Foreskin melanocyte (primary cell): ENCODE measurements at places on chromosomes 4 and X.

DNA sequence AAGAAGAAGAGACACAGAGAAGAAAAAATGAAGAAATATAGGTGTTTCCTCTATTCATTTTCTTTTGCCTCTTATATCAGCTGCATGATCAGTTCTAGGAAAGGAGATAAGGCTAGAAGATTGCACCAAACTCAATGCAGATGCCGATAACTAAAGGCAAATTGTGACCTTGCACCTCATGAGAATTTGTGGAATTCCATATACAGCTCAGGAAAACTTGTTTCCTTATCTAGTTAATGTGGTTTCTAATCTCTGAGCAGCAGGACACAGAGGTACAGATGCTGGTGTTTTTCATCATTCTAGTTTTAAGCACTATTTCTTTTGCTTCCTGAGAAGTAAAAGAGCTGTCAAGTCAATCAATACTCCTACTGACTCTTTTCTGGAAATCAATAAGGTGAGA, 104.6 kb upstream of the NWD2 start:
- DNase-seq: no peak

DNA sequence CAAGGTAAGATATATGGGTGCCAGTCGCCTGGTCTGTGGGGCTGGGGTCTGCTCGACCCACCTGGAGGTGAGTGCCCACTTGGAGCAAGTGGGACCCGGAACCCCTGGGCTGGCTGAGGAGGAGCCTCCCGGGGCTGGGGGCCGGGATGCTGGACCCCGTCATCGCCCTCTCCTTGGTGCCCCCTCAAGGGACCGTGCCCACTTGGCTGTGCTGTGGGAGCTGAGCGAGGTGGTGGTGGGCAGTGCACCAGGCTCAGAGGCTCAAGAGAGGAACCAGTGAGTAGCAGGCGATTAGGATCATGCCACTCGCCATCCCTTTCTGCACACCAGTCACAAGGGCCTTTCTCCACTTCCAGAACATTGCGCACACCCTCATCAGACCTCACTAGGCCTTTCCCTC, 203.8 kb upstream of the PSAPL1 start:
- no peak for DNase-seq

GRCh38 chr4:76939184-76939583, 10.4 kb upstream of the SEPTIN11 start:
- no peak for DNase-seq

DNA sequence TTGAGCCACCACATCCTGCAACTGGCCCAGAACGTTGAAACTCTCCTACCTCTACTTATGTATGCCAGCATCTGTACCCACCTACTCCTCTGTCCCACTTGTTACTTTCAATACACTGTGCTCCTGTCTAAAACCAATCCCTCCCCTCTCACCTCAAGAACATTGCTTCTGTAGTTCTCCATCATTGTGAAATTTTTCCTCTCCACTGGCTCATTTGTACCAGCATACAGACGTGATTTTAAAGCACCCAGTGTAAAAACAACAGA, 25.5 kb upstream of the USO1 start:
- DNase-seq: no peak

DNA sequence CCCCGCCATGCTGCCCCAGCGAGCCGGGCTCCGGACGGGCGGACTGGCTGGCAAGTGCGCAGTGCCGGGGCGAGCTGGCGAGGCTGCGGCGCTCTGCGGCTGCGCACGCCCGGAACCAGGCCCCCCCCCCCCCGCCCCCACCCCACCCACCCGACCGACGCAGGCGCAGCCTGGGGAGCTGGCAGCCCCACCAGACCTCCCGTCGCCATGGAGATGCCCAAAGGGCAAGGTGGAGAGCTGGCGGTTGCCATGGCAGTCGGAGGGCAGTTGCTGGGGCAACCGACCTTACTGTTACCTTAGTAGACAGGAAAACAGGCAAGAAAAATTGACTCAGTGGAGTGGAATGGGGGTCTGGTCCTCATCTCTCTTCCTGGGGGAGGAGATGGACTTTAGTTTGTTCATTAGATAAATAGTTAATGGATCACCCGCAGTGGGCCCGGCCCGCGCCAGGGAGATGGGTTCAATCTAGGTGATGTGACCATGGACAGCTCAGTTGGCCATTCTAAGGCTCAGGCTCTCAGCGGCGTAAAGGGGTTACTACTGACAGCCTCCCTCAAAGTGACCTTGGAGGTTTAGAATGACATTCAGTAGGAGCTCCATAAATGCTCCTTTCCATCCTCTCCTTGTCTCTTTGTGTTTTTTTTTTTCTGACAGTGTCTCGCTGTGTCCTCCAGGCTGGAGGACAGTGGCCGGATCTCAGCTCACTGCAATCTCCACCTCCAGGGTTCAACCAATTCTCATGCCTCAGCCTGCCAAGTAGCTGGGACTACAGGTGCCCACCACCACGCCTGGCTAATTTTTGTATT, at the start of gene PCSK1N:
PCSK1N (minus strand) TSS at position 87 of the 806 bp plus-strand sequence; CDS start at position 9, 78 bp downstream.
- DNase-seq: no peak

GRCh38 chr4:4594285-4594920, 52.6 kb upstream of the STX18 start:
- no peak for DNase-seq

GRCh38 chrX:17081968-17082367, 135.5 kb downstream of the REPS2 start:
- DNase-seq: no peak

DNA sequence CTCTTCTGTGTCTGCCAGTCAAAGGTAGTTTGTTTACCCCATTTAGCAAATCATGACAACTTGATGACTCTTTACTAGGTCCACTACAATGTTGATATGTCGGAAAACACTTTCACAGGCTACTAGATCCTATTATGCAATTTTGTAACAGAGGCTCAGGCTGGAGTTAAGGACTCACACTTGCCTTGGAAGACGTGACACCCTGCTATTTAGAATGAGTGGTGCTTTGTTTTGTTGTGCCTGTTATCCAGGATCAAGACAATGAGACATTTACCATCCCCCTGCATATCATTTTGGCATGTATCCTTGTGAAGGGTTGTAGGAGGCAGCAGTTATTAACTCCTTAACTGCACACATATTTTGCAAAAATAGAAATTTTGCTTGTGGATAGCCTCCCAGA, 263.7 kb downstream of the IL1RAPL1 start:
- no peak for DNase-seq

DNA sequence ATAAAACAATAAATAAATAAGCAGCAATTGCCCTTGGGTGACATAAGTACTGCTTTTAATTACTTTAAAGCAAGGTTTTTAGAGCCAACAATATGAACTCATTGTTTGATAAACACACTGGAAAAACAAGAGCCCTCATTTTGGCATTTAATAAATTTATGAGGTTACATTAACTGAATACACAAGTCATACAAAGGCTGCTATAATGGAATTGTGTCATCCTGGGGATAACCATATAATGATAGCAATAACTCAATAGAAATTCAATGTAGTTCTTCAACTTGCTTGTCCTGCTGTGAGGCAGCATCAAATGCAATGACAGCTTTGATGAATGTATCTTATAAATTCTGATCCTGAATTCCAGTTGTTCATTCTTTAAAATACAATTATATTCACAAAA, 1512.5 kb downstream of the STIM2 start:
- DNase-seq: no peak

- DNase-seq: no peak
Observed at GRCh38 chr4:24040811-24041210, 151.0 kb upstream of the PPARGC1A start.

GRCh38 chr4:174260099-174260498, 23.4 kb downstream of the FBXO8 start:
- no peak for DNase-seq

GRCh38 chrX:48490661-48491060, 14.7 kb downstream of the FTSJ1 start:
- no peak for DNase-seq

DNA sequence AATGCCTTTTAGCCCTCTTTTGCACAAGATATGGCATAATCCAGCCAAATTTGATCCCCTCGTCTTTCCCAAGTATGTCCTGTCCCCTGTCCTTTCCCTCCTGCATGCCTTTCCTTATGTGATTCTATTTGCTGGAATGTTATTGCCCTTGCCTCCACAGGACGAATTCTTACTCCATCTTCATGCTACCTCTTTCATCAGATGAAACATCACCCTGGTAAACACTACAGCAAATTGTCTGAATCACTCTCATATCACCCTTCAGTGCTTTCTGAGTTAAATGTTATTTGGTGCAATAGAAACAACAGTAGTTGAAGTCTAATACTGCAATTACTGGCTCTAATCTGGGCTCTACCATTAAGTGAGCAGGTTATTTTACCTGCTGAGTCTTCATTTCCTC, 52.2 kb upstream of the FAT1 start:
- DNase-seq: no peak

GRCh38 chr4:11496351-11496829, 67.7 kb upstream of the HS3ST1 start:
- DNase-seq: no peak

GRCh38 chr4:133866328-133866699, 335.3 kb downstream of the PABPC4L start:
- DNase-seq: no peak

GRCh38 chr4:74886484-74886883, 46.4 kb upstream of the PARM1 start:
- DNase-seq: no peak
